ENCODE measurements at places on chromosomes 4 and X.

- DNase-seq = no peak
Observed at GRCh38 chrX:98717970-98718369, 1692.1 kb downstream of the PCDH19 start.

GRCh38 chrX:23992431-23992830 is 34.6 kb downstream of the KLHL15 start:
- no peak for DNase-seq

- no peak for DNase-seq
Observed at GRCh38 chr4:87241336-87241735, 20.9 kb upstream of the KLHL8 start.

DNA sequence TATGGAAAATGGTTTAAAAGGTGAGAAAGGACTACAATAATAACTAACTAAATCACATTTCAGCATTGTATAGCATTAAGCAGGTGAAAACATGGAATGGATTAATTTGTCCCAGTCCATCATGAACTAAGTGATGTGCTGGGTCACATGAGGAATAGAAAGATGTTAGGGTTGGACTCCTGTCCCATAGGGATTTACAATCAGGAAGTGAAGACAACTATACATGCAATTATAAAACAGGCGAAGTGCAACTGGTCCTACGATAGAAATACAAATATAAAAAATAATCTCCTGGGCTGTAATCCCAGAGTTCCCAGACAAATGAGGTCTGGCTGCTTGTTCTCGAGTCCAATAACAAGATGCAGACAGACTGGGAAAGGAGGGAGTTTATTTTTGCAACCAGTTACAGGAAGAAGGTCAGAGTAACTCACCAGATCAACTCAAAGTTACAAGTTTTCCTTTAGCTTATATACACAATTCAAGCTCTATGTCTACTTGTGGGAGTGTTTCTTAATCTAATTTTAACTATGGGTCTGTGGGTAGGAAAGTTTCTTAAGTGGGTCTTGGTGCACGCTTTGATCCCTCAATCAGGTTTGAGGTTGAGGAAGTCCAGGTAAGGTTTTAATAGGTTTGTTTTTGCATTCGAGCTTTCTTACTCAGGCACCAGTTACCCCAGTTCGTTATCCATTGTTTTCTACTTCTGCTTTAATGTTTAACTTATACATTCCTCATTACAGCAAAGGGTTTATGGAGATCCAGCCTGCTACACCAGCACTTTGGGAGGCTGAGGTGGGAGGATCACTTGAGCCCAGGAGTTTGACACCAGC is 50.1 kb downstream of the IGFBP7 start:
- DNase-seq = no peak

DNA sequence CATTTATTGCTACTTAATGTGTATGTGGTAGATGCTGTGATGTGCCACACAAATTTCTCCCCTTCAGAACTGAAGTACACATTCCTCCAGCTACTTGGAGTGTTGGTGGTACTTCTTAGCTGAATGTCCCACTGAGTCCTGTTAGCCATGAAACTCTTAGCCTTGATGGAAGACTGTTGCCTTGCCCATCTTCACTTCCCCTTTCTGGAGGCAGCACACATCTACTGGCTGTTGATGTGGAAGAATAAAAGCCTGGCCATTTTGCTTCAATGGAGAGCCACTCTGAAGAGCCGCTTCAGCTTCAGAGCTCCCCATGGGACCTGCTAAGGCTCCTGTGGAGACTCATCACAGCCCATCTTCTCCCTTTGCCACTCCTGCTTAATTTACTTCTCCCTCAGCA is 157.7 kb upstream of the PITX2 start:
- no peak for DNase-seq

- no peak for DNase-seq
Observed at GRCh38 chrX:72255445-72255844, 16.6 kb upstream of the ERCC6L start.

- DNase-seq = no peak
Observed at GRCh38 chrX:23134136-23134535, 134.4 kb downstream of the DDX53 start.

DNA sequence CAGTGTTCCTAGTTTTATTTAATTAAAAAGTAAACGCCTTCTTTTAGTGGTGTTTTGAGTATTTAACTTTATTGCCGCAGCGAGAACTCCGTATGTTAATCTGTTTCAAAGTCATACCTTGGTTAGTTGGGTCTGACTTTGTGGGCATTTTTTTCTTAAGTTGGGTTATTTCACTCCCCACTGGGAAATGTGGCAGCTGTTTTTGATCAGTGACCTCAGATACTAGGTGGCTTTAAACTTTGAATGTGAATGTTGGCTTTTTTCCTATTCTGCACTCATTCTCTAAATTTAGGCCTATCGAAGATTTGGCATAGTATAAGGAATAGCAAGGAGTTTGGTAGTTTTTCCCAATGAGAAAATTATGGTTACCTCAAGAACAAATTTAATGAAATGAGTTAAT is 85.9 kb downstream of the FIP1L1 start:
- no peak for DNase-seq

DNA sequence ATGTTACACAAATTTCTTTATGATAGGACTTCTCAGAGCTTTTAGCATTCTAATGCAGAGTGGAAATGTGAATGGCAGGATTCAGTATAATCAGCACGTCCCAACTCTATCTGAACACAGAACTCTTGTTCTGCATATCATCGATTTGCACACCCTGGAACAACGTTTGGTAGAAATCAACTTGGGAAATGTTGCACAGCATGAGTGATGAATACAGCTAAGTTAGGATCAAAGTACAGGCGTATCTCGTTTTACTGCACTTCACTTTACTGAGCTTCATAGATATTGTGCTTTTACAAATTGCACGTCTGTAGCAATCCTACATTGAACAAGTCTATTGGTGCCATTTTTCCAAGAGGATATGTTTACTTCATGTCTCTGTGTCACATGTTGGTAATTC is 70.8 kb downstream of the SMARCA1 start:
- no peak for DNase-seq

GRCh38 chr4:119587796-119588195 is 40.8 kb downstream of the PDE5A start:
- no peak for DNase-seq

- no peak for DNase-seq
Observed at GRCh38 chrX:72027914-72028307, 103.8 kb downstream of the RTL5 start.

GRCh38 chrX:53028678-53029077 is 19.9 kb upstream of the GPR173 start:
- DNase-seq = peak; percentile 4

DNA sequence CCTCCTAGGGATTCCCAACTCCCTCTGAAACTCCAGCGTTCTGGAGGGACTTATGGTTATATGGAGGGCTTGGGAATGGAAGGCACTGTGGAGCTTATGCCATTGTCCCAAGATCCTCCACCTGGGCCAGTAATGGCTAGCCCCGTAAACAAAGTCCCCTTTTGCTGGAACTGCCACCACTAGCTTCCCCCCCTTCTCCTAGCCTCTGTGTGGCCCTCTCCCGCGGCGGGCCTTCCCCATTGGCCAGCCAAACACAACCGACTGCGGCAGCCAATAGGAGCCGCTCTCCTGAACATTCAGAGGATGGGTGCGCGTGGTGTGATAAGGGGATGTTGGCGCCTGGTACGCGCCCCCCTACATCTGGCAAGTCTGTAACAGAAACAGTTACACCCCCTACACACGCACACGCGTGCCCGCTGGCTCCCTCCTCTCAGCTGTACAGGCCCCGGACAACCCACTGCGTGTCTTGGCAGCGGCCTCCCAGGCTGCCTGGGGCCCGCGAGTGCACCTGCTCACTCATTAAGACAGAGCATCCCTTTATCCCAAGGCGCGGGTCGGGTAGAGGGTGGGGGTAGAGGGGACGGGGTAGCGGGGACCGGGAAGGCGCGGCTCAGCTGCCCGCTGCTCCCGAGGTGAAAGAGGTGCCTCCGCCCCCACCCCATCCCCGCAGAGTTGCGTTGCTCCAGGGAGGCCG is 863 bp upstream of the RAB33A start:
- DNase-seq = no peak

- DNase-seq = no peak
Observed at GRCh38 chrX:71198066-71198465, 25.0 kb upstream of the GJB1 start.

- no peak for DNase-seq
Observed at GRCh38 chrX:70352496-70352895, 62.6 kb downstream of the KIF4A start.

DNA sequence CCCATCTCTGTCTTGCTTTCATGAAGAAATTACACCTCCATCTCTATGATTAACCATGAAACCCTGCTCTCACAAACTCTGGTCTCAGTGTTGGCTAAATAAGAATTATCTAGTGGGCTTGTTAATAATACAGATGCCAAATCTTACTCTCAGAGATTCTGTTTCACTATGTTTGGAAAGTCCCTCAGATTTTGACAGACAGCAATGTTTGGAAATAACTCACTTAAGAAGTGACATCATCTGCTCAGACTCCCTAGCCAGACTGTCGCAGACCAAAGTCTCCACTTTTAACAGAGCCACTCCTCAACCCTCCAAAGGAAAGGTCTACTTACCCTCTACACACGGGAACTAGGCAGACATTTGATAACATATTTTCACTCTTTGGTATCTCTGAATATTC is 328.5 kb upstream of the FGF16 start:
- no peak for DNase-seq

DNA sequence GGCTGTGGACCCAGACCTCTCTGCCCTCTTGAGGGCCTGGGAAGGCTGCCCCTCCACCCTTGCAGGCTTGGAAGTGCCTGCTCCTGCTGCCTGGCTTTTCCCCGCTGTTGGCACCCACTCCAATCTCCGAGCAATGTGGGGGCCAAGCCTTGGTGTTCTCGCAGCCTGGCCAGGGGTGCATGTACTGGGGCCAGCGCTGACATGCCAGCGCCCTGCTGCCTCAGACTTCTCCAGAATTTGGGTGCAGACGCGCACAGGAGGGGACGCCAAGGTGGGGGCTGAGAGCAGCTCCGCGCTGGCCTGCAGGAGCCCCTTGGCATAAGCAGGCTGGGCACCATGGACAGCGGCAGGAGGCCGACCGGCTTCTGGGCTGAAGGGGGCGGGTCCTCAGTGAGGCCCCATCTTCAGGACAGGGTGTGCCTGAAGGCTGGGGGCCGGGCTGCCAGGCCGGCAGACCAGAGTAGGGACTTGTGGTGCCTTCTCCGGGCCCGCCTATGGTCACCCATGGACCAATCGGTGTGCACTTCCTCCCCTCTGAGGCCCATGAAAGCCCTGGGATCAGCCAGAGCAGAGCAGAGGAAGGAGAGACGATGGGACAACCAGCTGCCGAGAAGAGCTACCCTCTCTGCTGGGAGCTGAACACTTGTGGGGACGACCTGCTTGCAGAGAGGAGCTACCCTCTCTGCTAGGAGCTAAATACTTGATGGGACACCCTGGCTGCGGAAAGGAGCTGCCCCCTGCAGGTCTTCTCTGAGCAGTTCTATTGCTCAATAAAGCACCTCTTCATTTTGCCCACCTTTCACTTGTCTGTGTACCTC is 118.3 kb downstream of the DNAAF6 start:
- peak; percentile 10 for DNase-seq

GRCh38 chrX:85203461-85203970 is 40.1 kb downstream of the SATL1 start:
- DNase-seq = no peak

DNA sequence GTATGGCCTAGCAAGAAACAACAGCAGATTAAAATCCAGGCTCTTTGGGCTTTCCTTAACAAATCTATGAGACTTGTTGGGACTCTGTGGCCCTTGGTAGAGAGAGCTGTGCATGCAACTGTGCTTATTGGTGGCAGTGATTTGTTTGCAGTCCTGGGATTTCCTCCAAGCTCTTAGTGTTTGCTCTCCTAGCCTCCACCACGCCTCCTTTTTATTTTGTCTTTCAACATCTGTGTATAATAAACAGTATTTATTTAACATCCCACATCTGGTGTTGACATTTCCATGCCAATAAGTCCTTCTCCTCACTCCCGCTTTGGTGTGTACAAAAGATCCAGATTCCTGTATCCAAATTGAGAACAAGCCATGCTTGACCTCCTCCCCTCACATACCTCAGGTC is 3.1 kb downstream of the TNMD start:
- DNase-seq = no peak

- peak; percentile 26 for DNase-seq
Observed at GRCh38 chr4:41644288-41644914, 104.1 kb downstream of the PHOX2B start.

- DNase-seq = no peak
Observed at GRCh38 chr4:125641611-125642010, 326.9 kb downstream of the FAT4 start.

- DNase-seq = peak; percentile 50
Observed at GRCh38 chr4:113952452-113953029, 26.9 kb downstream of the ARSJ start.

DNA sequence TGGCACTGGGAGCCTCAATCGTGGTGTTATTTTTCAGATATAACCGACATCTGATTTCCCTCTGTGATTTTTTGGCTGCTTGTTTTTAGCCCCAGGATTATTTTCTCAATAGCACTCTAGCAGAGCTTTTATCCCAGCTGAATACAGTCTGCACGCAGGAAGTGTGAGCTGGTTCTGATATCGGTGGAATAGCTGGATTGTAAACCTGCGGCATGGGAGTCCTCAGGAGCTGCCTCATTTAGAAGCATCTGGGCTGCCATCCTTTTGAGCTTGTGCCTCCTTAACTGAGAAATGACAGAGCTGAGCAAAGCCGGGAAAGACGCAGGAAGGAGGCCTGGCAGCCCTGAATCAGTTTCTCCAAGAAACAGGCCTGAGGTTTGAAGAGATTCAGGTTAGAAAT is 28.4 kb upstream of the GRPEL1 start:
- no peak for DNase-seq

- no peak for DNase-seq
Observed at GRCh38 chrX:7852166-7852565, 9.2 kb downstream of the VCX start.

DNA sequence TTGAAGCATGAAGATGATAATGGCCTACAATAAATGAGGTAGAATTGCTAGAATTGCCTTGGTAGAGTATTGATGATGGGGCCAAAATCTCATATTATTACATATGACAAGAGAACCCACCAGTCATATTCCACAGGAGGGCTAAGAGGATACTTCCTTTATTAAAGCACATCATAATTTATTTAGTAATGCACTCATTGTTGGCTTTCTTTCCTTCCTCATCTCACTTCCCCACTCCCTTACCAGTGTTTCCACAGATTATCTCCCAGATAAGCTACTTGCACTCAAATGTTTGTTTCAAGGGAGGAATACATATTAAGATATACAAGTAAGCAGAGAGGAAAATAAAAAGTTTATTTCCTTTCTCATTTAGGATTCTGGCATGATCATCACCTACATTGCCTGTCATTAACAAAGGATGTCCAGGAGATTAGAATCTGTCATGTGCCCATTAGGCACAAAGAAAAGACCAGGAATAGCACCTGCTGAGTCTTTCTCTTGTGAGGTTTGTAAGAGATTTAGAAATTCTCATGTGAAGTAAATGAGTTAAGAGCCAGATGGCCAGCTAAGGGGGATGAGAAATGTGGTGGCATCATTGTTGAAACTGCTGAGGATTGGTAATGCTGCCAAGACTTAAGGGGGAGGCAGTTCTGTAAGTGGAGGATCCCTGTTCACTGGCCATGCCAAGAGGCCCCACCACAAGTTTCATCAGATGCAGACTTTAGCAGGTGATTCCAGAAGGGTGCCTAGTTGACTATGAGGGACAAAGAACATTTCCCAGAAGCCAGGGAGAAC is 52.4 kb upstream of the PRDM8 start:
- DNase-seq = no peak

All from bronchial epithelial cell (primary cell).